ENCODE measurements at places on chromosomes 16 and 17. TPM values are rescaled to one million over a fixed set of nuclear protein-coding genes. Genes with fewer than 3 reads are reported as not detected.

- peak; percentile 40 for DNase-seq
Observed at GRCh38 chr17:60601447-60602384, 1.7 kb downstream of the PPM1D start.

Gene RAPGEFL1
- not detected for polyA plus RNA-seq

DNA sequence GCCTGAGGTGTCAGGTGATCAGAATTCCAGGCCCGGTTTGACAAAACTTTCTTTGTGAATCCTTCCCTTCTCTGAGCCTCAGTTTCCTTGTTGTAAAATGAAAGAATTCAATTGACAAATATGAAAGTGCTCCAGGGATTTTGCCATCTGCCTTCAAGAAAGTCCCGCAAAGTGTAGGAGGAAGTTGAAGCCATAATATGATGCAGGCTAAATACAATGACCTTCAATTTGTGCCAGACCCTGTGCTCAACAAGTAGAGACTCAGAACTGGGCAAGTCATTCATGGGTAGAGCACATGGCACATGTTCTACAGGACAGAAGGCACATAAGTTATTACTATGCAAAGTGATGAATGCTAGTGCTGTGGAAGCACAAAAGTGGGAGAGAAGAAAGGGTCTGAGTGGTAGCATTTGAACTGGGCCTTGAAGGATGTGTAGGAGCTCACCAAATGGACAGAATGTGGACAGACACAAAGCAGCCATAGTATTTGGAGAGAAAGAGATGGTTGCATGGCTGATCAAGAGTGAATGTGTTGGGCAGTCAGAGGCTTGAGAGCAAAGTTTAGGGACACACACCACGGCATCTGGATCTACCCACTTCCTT is 2.4 kb upstream of the SCIMP start:
- DNase-seq = no peak

- DNase-seq = peak; percentile 62
Observed at GRCh38 chr17:29622337-29623282, at the start of gene CORO6. CORO6 (minus strand) TSS chr17:29622912; CDS start chr17:29621421, 1,491 bp downstream.

Gene KCTD2
- polyA plus RNA-seq = 2.3 TPM

Gene LRRC37A
- 0.15 TPM for polyA plus RNA-seq

Gene TCAP
- polyA plus RNA-seq = not detected

- no peak for DNase-seq
Observed at GRCh38 chr17:81867170-81867990, 3.8 kb downstream of the ARHGDIA start.

- no peak for DNase-seq
Observed at GRCh38 chr17:70158180-70158579, 11.2 kb upstream of the KCNJ2 start.

Gene CDRT15
- not detected for polyA plus RNA-seq

GRCh38 chr17:34301986-34302385 is 16.4 kb downstream of the CCL11 start:
- DNase-seq = no peak

Gene SLC38A7
- polyA plus RNA-seq = 2.3 TPM

Gene MYOCD
- polyA plus RNA-seq = not detected

Gene HOXB6
- not detected for polyA plus RNA-seq

DNA sequence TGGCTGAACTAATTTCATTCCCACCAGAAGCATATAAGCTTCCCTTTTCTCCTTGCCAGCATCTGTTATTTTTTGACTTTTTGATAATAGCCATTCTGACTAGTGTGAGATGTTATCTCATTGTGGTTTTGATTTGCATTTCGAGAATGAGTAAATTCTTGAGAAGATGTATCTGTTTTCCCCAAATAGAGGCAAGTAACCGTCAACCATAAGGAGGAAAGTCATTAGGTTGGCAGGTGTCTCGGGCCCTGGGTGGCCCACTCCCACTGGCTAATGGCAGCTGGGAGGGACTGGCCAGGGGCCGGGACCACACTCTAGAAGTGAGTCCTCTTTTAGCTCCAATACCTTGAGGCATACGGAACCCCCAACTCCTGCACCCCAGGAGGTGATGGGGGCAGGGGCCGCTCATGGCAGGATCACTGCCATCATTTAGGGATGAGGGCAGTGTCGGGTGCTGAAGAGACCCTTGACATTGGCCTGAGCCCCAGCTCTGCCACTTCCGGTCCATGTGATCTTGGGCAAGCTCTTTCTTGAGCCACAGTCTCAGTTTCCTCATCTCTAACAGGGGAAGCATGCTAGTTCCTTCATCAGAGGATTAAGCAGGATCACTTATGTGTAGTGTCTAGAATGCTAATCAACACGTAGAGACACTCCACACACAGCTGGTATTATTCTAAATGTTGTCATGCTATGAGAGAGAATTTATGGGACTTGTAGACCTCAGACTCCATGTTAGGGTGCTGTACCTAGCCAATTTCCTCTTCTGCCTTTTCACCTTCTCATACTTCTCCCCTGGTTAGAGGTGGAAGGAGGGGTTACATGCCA is 44.3 kb downstream of the RGS9 start:
- peak; percentile 18 for DNase-seq

GRCh38 chr17:64004218-64004770 is 6.1 kb downstream of the PRR29 start:
- no peak for DNase-seq

Gene TEX19
- polyA plus RNA-seq = not detected

Gene HBQ1
- polyA plus RNA-seq = 4.9 TPM

DNA sequence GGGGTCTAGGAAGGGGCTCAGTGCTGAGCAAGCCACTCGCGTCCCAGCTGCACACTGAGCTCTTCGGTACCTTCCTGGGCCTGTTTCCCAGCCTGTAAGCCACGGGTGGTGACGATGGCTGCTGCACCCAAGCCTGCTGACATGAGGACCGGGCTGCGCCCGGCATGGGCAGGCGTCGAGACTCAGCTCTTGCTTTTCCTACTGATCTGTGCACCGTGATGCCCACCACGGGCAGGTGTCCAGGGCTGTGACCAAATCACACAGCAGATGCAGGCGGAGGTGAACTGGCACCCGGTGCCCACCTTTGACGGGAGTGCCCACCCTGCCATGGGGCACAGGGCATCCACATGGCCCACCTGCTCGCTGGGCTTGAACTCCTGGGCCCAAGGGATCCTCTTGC is 17.9 kb downstream of the CCDC57 start:
- no peak for DNase-seq

DNA sequence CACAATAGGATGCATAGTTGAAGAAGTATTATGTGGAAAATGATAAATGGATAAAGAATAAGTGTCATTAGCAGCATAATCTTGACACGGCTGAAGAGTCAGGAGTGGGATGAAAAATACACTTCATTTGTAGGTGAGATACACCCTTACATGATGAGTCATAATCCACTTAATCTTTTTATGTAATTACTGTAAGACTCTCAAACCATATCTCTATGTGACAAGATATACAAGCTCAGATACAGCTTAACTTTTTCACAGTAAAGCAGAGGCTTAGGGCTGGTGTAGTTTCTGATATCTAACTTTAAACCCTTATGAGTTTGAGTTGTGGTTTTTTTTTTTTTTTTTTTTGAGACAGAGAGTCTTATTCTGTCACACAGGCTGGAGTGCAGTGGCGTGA is 101.2 kb downstream of the FTO start:
- DNase-seq = no peak

Gene ZFP3
- polyA plus RNA-seq = not detected

- no peak for DNase-seq
Observed at GRCh38 chr17:71496552-71496951, 624.3 kb upstream of the SOX9 start.

- DNase-seq = no peak
Observed at GRCh38 chr17:35142467-35142796, 329 bp upstream of the NLE1 start.

DNA sequence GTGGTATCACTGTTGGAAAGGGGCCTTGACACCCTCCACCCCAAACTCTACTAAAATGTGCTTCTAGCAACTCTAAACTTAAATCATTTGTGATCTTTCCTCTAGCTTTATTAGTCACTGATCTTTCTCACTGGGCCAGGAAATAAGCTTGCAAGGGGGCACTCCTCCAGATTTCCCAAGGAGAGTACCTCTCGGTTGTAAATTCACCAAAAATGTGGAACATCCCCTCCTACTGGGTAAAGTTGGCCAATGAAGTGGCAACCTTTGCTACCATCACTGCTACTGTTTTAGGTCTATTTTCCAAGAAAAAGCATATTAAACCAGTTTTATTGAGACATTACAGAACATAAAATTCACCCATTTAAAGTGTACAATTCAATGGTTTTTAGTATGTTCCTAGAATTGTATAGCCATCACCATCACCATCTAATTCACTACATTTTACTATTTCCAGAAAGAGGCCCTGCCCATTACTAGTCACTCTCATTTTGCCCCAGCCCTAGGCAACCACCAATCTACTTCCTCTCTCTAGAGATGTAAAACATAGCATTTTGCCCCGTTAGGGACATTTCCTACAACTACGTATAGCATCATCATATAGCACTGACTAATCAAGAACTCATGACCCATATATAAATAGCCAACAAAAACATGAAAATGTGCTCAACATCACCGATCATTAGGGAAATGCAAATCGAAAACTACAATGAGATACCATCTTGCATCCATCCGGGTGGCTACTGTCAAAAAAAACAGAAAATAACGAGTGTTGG is 44.6 kb upstream of the ADCY9 start:
- DNase-seq = no peak

Gene CCL1
- not detected for polyA plus RNA-seq

DNA sequence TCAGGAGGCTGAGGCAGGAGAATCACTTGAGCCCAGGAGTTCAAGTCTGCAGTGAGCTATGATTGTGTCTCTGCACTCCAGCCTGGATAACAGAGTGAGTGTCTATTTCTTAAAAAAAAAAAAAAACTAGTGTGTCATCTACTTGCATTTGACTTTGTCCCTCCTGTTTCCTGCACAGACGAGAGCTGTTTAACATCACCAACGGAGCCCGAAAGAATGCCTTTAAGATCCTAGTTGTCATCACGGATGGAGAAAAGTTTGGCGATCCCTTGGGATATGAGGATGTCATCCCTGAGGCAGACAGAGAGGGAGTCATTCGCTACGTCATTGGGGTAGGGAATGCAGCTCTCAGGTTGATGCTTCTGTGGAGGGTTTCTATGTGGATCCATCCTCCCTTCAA is 13.4 kb downstream of the ITGAM start:
- no peak for DNase-seq

Gene LLGL2
- 137 TPM for polyA plus RNA-seq

- no peak for DNase-seq
Observed at GRCh38 chr17:42017866-42018200, 594 bp upstream of the DNAJC7 start.

- peak; percentile 96 for DNase-seq
Observed at GRCh38 chr17:83083368-83084201, 4.2 kb downstream of the METRNL start.

Gene ARHGDIG
- polyA plus RNA-seq = not detected

Gene HOXB4
- not detected for polyA plus RNA-seq

DNA sequence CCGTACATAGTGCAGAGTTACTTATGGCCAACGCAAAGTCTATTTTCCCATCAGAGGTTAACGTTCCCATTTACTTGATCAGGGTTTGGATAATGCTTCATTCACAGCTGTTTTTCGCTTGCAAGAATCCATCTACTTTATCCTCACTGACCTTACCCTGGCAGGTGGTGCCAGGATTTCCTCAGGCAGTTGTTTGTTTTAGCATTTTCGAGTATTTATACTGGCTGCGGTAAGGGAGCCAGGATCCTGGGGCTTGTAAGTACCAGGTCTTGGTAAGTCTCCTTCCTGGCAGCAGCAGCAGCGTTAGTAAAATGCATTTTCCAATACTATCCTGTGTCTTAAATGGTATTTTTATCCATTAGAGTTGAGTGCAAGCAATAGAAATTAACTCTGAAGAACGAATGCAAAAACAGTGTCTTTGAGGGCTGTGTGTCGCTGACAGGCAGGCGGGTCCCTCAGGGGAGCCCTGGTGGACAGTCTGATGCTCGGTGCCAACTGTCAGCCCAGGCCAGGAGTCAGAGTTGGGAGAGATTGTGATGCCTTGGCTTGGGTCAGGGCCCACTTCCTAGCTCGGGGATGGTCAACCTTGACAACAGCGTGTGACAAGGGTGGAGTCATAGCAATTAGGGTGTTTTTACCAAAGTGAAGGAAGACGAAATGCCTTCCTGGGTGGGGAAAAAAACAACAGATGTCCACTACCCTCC is 92.4 kb upstream of the HSBP1 start:
- DNase-seq = no peak

GRCh38 chr16:67021321-67021720 is 7.6 kb upstream of the CBFB start:
- no peak for DNase-seq

GRCh38 chr17:54944796-54945195 is 23.7 kb downstream of the COX11 start:
- DNase-seq = no peak

Data from immature natural killer cell (primary cell).